ENCODE measurements at places on chromosomes 7 and 10. TPM values are rescaled to one million over a fixed set of nuclear protein-coding genes. Genes with fewer than 3 reads are reported as not detected.

Gene SLC29A4
- total RNA-seq = 3.8 TPM

Gene ZNF511
- total RNA-seq = 20.5 TPM

Gene AGBL3
- 1.4 TPM for total RNA-seq

Gene TRIP6
- total RNA-seq = 64.0 TPM

Gene ADCYAP1R1
- not detected for total RNA-seq

Gene TMEM273
- total RNA-seq = under 0.01 TPM

Gene TAS2R41
- not detected for total RNA-seq

Gene CLDN3
- not detected for total RNA-seq

Gene MACC1
- total RNA-seq = 0.92 TPM

Gene LIPN
- not detected for total RNA-seq

Gene PVRIG
- total RNA-seq = not detected

Gene SPACDR
- 0.14 TPM for total RNA-seq

Gene SPDYE2
- total RNA-seq = not detected

Gene C10orf105
- under 0.01 TPM for total RNA-seq

Gene ACHE
- total RNA-seq = not detected

Gene MBLAC1
- 2.4 TPM for total RNA-seq

Gene PPP1R9A
- total RNA-seq = 0.18 TPM

Gene UNCX
- not detected for total RNA-seq

Gene CPA2
- total RNA-seq = not detected

Gene CYP2C9
- total RNA-seq = not detected

Gene DBNL
- 122 TPM for total RNA-seq

Gene NOS3
- total RNA-seq = 1.3 TPM

Gene IFIT1B
- not detected for total RNA-seq

Gene ELMO1
- total RNA-seq = 5.6 TPM

Gene ATRNL1
- 0.18 TPM for total RNA-seq

Gene SVOPL
- total RNA-seq = not detected

Gene PON1
- not detected for total RNA-seq

Gene ZNF488
- not detected for total RNA-seq

Gene FGFR2
- total RNA-seq = 0.71 TPM

Gene ZCWPW1
- 1.6 TPM for total RNA-seq

Gene METTL2B
- 30.9 TPM for total RNA-seq

Gene PRPS1L1
- total RNA-seq = 0.09 TPM

Gene OR2AE1
- 0.43 TPM for total RNA-seq

Gene PSD
- 6.3 TPM for total RNA-seq

Gene NAT16
- not detected for total RNA-seq

Gene SCIN
- 0.43 TPM for total RNA-seq

Gene REEP3
- 47.4 TPM for total RNA-seq

Gene MOGAT3
- total RNA-seq = not detected

Gene TMEM140
- total RNA-seq = 14.6 TPM

Gene GNAI1
- 53.5 TPM for total RNA-seq

Gene SUN3
- not detected for total RNA-seq

Gene SUGCT
- total RNA-seq = 14.9 TPM

Gene FKBP14
- 32.0 TPM for total RNA-seq

Gene ZNF736
- 5.5 TPM for total RNA-seq

Gene TSPAN33
- total RNA-seq = 1.3 TPM

Gene ADD3
- 205 TPM for total RNA-seq

Gene PDLIM1
- 23.5 TPM for total RNA-seq

Gene ZNF804B
- total RNA-seq = not detected

Gene BTBD16
- total RNA-seq = not detected

Gene CCDC172
- not detected for total RNA-seq
